ENCODE measurements at places on chromosomes 1 and 21.

DNA sequence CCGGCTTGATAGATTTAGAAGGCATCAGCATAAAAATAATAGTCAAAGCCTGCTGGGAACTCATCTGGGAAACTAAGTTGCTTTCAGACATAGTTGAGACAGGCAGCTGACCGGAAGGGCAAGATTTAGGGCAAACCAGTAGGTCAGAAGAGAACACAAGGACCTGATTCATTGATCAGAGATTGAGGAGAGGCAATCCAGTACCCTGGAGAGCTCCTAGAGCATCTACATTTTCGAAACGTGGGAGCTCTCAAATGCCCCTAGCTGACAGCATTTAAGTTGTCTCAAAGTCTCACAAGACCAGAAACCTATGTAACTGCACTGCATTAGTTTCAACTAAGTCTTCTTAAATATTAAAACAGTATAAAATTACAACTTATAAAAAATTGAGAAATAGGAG is 22.9 kb upstream of the MTF2 start:
- DNase-seq: no peak

DNA sequence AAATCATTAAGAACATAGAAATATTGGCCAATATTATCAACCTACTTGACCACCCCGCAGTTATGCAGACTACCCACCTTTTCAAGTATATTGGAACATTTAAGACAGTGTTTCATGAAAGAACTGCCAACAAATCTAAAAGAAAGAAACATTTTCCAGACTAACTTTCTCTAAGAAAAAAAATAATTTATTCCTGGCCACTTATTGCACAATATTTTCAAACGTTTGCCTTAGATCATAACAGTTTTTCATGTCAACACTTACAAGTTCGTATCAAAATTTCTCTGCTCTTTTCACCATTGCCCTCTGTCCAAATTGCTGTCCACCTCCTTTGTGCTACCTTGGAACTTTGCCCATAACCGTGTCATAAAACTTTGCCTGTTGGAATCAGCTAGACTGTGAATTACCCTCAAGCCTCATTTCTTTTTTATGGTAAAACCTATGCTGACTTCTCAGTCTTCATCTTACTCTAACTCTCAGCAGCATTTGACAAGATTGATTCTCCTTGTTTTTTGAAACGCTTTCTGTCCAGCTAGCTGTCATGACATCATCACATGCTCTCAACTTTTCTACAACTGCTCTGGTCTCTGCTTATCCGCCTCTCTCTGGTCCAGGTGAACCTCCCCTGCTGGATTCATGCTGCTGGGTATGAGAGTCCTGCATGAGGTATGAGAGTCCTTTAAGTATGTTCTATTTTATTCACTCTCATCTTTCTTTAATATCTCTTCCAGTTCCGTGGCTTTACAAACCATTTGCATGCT is 92.8 kb upstream of the CHRM3 start:
- DNase-seq: no peak

DNA sequence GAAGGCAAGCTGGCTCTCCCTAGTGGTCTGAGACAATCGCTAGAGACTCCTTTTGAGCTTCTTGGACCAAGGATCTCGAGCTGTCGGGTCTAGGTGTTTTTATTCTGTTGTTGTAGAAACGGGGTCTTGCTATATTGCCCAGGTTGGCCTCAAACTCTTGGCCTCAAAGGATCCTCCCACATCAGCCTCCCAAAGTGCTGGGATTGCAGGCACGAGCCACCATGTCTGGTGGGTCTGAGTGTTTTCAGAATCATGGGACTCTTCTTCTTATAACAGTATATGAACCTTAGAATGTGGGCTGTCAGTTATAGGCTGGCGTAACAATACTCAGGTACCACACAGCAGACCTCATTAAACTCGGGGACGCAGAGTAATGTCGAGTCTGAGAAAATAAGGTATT is 33.1 kb downstream of the DNAJC11 start:
- no peak for DNase-seq

GRCh38 chr1:61207416-61207815 is 125.1 kb downstream of the NFIA start:
- no peak for DNase-seq

DNA sequence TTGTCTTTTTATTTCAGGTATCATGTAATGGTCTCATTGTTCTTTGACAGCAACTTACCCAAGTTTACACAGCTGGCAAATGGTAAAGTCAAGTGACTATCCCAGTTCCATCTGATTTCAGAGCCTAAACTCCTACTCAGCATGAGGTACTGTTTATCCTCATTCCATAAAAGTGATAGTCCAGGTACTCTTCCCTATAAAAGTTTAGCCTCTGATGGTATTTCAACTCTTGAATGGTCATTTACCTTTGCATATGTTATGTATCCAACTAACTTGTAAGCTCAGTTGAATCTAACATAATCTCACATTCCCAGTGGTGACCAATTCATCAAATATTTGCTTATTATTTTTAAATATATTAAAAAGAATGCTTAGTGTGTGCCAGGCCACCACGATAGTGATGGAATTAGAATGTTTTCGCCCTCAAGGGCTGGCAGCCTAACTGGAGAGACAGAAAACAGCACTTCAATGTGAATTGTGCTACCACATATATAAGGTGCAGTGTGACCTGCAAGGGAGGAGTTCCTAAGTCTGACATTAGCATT is 307.1 kb downstream of the CTH start:
- DNase-seq: no peak

- DNase-seq: no peak
Observed at GRCh38 chr1:59223198-59223597, 73.7 kb upstream of the FGGY start.

- DNase-seq: no peak
Observed at GRCh38 chr1:13794231-13795187, 94.5 kb downstream of the PRDM2 start.

GRCh38 chr1:23798662-23799142 is 1.9 kb downstream of the GALE start:
- DNase-seq: no peak

GRCh38 chr1:2376261-2376741 is 15.1 kb downstream of the MORN1 start:
- DNase-seq: no peak

GRCh38 chr1:205318231-205318991 is 3.1 kb downstream of the NUAK2 start:
- DNase-seq: no peak

GRCh38 chr21:42624095-42624790 is 29.2 kb upstream of the PDE9A start:
- DNase-seq: no peak

GRCh38 chr1:53473463-53473862 is 14.3 kb downstream of the DMRTB1 start:
- DNase-seq: no peak

GRCh38 chr1:170604065-170604464 is 59.9 kb upstream of the PRRX1 start:
- no peak for DNase-seq

- no peak for DNase-seq
Observed at GRCh38 chr1:228743405-228743804, 8.1 kb downstream of the RHOU start.

DNA sequence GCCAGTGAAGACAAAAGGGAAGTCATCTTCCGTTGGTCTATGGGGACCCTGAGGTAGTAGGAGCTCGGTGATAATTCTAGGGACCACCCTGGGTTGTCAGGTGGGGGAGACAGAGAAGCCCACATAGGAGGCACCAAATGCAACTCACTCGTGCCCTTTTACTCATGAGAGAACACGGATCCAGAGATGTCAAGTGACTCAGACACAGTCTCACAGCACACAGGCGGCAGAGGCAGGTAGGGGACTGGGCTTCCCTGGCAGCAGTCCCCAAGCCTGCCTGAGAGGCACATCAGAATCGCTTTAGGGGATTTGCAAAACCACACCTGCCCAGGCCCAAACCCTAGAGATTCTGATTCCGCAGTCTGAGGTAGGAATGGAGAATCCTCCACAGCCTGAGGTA is 31.3 kb upstream of the RUNX3 start:
- no peak for DNase-seq

GRCh38 chr1:17188889-17189631 is 15.9 kb upstream of the PADI1 start:
- DNase-seq: no peak

DNA sequence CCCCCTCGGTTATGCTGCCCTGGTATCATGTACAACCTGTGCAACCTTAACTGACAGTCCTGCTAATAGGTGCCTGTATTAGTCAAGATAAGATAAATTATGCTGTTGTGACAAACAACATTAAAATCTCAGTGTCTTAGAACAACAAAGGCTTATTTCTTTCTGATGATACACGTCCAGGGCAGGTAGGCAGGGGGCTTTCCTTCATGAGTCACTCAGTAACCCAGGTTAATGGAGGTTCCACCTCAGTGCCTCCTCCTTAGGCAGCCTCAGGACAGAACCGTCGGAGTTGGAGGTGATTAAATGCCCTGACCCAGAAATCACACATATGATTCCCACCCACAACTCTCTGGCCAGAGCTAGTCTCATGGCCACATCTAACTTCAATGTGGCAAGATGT is 94.6 kb upstream of the CASZ1 start:
- no peak for DNase-seq

- DNase-seq: no peak
Observed at GRCh38 chr1:201004732-201005131, 18.8 kb downstream of the KIF21B start.

DNA sequence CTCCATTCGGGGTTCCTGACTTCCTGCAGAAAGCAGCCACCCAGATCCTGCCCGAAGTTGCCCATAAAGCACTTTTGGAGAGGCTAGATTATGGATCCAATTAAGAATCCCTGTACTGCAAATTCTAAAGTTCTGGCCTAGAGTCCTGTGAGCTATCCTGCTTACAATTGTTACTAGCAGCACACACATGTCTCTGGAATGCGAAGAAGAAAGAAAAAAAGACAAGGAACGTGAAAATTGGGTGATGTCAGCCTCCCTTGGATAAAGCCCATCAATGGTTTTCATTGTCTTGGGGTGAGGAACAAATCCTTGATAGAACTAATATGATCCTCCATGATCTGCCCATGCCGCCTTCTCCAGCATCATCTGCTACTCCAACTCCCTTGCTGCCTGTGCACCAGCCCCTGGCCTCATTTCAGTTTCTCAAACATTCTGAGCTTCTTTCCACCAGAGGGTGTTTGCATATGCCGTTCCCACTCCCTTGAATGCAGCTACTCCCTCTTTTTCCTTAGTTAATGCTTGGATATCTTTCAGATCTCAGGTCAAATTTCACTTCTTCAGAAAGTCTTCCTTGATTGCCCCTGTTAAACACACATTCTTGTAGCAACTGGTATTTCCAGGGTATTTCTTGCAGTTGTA is 94.0 kb downstream of the ST6GALNAC5 start:
- DNase-seq: no peak

- DNase-seq: no peak
Observed at GRCh38 chr1:217040711-217041455, 317.7 kb upstream of the ESRRG start.

DNA sequence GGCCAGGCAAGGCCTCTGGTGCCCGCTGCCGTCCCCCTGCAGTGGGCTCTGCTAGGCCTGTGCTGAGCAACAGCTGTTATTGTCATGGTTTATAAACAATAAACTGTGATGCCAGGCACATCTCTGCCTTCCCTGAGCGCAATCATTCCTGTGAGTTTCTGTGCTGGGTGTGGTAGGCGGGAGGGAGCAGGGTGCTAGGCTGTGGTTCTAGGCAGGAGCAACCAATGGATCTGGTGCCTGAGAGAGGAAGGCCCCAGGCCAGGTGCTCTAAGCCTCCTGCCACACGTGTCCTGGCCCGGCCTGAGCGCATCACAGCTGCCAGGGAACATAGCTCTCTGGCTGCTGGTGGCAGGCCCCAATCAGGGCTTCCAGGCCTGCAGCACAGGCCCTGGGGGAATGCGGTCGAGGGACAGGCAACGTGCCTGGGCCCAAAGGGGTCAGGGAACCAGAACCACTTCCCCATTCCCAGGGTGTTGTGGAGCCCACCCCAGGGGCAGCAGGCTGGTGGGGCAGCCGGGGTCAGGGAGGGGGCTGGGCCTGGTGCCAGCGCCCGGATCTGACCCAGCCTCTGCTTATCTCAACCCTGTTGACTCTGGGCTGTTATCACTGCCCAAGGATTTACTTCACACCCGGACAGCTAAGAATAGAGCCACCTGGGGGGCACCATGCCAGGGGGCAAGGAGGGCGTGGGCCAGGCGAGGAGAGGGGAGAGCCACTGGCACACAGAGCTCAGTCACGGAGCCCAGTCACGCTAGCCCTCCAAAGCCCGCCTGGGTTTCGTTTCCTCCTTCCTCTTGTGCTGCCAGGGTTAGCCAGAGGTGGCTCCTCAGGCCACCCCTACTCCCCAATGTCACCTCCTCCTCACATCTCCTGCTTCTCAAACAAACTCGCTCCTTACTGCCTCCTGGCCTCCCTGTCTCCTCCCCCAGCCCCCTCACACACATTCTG is 11.5 kb downstream of the TRIM46 start:
- DNase-seq: no peak

- no peak for DNase-seq
Observed at GRCh38 chr1:242241936-242242335, 243.0 kb upstream of the MAP1LC3C start.

- DNase-seq: peak; percentile 95
Observed at GRCh38 chr1:241640149-241640866, at the start of the genes CHML and OPN3. Gene CHML (minus strand): TSS chr1:241640369. CDS start chr1:241635766, 4,603 bp downstream. Gene OPN3 (minus strand): TSS chr1:241640369. CDS start chr1:241640254, 115 bp downstream.

GRCh38 chr1:78840453-78841271 is 165.9 kb downstream of the ADGRL4 start:
- DNase-seq: no peak

DNA sequence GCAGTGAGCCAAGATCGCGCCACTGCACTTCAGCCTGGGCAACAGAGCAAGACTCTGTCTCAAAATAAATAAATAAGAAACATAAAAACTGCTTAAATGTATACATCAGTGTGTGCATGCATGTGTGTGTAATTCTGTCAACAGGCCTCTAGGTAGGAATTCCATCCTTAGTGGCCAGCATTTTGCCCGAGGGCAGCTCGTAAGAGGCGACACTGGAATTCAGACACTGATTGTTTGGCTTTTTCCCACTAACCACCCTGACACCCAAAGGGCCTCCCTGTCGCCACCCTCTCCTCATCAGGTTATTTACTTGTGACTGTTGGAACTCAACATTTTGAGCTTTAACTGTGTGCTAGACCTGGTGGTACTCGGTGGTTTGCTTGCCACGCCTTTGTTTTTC is 64.0 kb upstream of the KIF1B start:
- DNase-seq: no peak

Data from stimulated activated CD8-positive, alpha-beta memory T cell treated with anti-CD3 and anti-CD28 coated beads, Interleukin-4, amount 100 ng/mL, for 48 hours (primary cell).